ENCODE measurements at places on chromosomes 3 and 15.

DNA sequence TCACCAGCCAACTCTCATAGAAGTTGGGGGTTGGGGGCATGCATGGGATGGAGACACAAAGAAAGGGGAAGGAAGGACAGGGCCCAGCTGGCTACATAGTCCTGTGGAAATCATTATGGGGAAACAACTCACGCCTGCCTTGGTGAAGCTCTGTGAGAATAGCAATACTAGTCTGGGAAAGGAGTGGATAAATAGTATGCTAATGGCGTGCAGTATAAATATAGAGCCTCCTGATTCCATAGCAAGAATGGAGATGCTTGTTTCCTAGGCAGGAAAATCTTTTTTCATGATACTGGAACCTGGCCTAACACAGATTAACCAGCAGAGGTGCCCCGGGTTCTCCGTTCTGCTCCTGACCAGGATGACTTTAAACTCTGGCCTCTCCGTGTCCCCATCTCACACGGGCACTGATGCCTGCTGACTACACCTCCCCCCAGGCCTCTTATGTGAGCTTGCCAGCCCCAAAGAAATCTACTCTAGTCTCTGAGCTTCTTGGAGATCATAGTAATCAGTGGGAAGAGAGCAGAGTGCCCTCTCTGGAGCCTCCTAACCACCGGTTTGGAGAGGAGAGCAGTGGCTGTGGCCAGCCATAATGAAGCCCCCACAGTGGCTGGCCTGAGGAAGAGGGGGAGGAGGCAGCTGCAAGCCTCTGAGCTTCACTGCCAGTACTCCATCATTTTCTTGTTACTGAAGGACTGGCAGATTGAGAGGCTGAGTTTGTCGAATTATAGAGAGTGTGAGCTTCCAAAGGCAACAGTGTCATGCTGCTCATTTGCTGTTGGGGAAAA, 355.0 kb upstream of the SEMA6D start:
- no peaks in the 10 kb centered on the region for H3K36me3 ChIP-seq
- no peak overlapping the region for H3K27ac ChIP-seq
- no peaks in the 10 kb centered on the region for H3K27me3 ChIP-seq
- H3K4me3 ChIP-seq, result no peak overlapping the region

GRCh38 chr15:74519311-74519710, 21.7 kb upstream of the ARID3B start:
- no peak overlapping the region for H3K4me3 ChIP-seq
- no peaks in the 10 kb centered on the region for H3K27me3 ChIP-seq
- H3K36me3 ChIP-seq, result no peaks in the 10 kb centered on the region
- no peaks in the 10 kb centered on the region for H3K4me1 ChIP-seq

- DNase-seq, result no peak
- no peaks in the 10 kb centered on the region for H3K4me1 ChIP-seq
- no peak overlapping the region for H3K27ac ChIP-seq
- H3K4me3 ChIP-seq, result no peak overlapping the region
Measured at GRCh38 chr15:25901811-25902605, 38.9 kb upstream of the ATP10A start.

- no peak overlapping the region for H3K4me3 ChIP-seq
- H3K4me1 ChIP-seq, result no peaks in the 10 kb centered on the region
- no peak overlapping the region for H3K27ac ChIP-seq
- no peak for DNase-seq
- H3K36me3 ChIP-seq, result no peaks in the 10 kb centered on the region
Measured at GRCh38 chr3:168070919-168071318, 24.8 kb downstream of the GOLIM4 start.
